ENCODE measurements at places on chromosomes 7 and 10.
A peak's percentile ranks its signal among the peaks of the same experiment; 100 is the strongest.

DNA sequence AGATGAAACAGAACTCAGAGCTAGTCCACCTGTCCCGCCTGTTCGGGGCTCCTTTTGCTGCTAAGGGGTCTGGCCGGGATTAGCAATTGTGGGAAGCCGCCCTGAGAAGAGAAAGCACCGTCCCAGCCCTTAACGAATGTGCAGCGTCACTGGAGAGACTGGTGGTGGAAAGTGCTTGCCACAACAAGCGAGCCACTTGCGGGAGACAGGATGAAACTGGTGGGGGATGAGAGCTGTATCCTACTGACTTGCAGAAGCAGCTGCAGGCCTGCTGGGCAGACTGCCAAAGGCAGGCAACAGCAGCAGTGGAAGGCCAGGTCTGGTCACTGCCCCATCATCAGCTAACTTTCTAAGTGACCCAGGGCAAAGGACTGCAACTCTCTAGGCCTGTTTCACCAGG, 95.4 kb downstream of the FAM53B start:
- peak; percentile 51 for DNase-seq

DNA sequence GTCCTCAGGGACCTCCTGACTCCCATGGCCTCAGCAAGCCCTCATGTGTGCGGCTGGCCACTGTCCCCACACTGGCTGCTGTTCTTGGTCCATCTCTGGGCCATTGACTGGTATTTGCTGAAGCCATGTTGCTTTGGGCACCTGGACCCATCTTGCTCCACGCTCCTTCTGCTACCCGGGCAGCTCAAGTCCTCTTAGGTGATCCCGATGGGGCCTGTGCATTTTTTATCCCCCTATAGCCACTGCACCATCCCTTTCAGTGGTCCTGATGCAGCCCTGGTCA, 16.7 kb downstream of the RAMP3 start:
- no peak for DNase-seq

- no peak for DNase-seq
Measured at GRCh38 chr7:123169065-123169464, 30.7 kb downstream of the SLC13A1 start.

GRCh38 chr10:48760983-48761382, 76.3 kb downstream of the WDFY4 start:
- no peak for DNase-seq

- no peak for DNase-seq
Measured at GRCh38 chr7:130210181-130210935, 2.7 kb downstream of the SSMEM1 start.

GRCh38 chr10:102409604-102410428, 8.8 kb downstream of the PSD start:
- no peak for DNase-seq

- no peak for DNase-seq
Measured at GRCh38 chr10:10792681-10793080, 225.0 kb upstream of the CELF2 start.

DNA sequence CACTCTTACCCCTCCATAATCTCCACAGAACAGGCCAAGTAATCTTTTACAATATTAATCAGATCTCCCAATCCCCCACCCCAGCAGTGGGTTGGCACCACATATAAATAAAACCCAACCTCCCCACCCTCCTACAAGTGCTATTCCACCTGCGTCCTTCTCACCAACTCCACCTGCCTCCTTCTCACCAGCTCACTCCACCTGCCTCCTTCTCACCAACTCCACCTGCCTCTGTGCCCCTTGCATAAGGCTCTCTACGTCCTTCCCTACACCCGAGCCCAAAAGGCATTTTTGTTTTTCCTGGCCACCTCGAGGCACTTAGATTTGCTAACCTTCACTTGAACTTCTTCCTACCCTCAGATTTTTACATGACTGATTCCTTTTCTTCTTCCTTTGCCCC, 89.7 kb downstream of the ATE1 start:
- no peak for DNase-seq

DNA sequence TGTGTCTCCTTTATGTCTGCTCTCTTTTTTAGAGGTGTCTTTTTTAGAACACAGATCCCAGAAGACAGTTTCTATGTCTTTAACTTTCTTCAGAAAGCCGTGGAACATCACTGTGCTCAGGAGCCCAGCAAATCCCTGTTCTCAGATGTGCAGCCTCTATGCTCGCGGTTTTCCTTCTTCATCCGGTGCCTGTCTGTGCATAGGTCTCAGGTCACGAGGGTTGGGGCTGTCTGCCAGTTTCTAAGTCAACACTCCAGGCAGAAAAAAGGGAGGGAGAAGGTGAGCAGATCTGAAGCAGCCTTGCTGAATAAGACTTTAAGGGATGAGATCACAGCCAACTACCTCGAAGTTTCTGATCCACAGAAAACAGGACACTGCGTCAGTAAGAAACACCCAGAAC, 68.5 kb downstream of the CRTAC1 start:
- no peak for DNase-seq

- DNase-seq, result no peak
Measured at GRCh38 chr7:98372993-98373392, 27.9 kb downstream of the BAIAP2L1 start.

GRCh38 chr7:17988141-17988540, 39.5 kb downstream of the PRPS1L1 start:
- DNase-seq, result no peak

DNA sequence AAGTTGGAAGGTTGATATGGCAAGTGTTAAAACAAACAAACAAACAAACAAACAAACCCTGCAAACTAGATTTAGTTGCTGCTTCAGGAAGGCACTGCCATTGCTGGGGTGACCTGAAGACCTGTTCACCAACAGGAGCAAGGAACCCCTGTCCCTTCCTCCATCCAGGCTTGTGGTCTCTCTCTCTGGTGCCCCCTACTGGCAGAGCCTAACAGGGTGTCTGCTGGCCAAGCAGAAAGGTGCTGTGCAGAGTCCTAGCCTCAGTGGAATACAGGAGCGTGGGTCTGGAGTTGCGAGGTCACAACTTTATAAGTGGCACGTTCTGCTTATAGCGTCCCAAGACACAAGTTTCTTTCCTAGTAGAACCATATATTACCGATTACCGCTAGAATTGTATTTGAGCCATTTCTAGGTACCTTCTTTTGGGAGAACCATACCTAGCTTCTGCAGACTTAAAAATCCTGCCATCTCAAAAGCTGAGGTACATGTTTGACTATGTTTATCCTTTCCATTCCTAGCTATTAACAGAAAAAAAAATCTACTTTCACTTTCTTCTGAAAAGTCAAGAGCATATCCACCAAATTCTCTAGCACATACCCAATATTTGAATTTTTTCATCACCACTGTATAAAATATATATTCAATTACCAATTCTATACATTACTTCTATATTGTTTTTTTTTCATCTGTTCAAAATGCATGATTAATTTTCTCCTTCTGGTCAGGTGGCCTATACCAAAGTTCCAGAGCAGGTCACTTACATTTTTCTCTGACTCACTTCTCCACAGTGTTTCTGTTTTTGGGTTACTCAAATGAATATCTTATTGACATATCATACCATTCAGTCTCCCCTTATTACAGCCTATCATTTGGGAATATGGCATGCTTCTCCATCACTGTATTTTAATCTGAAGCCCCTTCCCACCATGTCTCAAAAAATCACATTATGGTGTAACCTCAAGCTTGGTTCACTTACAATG, 29.1 kb upstream of the CALD1 start:
- DNase-seq, result peak; percentile 65

DNA sequence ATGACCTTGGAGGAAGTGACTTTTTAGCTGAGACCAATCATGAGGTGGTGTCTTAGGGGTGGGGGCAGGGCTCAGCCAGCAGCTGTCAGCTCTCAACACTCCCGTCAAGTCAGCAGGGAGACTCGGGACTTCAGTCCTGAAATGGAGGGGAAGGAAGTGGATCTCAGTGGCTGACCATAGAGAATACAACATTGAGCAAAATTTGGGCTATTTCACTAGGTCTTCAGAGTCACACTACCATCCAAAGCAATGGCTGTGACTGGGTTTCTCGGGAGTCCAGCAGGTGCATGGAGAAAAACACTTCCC, 16.8 kb upstream of the GIMAP6 start:
- DNase-seq, result no peak

- DNase-seq, result no peak
Measured at GRCh38 chr10:93436591-93437085, 45.5 kb downstream of the MYOF start.

DNA sequence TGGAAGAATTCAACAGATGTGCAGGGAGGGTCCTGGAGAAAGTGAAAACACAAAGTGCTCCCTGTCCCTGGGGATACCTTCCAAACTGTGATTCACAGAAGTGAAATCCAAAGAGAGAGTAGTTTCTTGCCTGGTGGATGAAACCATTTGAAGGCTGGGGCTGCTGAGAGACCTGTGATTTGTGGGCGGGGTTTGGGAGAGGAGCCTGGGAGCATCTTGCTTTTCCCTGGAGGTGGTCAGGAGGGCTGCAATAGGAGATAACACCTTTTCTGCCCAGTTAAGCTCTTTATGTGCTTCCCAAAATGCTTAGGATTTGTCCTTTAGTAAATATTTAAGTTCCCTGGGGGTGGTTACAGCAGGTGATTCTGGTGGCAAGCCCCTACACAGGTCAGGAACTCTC, 105.3 kb upstream of the TPK1 start:
- DNase-seq, result no peak

GRCh38 chr10:27959093-27959715, 39.7 kb downstream of the ODAD2 start:
- no peak for DNase-seq

DNA sequence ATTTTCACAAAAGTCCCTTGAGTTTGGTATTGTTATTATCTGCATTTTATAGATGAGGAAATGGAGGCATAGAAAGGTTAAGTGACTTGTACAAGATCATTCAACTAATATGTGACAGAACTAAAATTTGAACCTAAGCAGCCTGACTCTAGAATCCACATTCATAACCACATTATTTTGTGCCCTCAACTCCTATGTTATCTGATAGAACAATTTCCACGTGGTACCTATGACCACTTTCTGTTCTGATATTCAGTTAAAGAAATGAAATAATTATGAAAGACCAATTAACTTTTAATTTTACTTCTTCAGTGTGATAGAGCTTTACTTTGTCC, 17.5 kb downstream of the BCAP29 start:
- DNase-seq, result no peak

GRCh38 chr7:132049462-132050304, 493.3 kb upstream of the PODXL start:
- no peak for DNase-seq

GRCh38 chr10:95133997-95134396, 60.0 kb upstream of the ACSM6 start:
- no peak for DNase-seq

DNA sequence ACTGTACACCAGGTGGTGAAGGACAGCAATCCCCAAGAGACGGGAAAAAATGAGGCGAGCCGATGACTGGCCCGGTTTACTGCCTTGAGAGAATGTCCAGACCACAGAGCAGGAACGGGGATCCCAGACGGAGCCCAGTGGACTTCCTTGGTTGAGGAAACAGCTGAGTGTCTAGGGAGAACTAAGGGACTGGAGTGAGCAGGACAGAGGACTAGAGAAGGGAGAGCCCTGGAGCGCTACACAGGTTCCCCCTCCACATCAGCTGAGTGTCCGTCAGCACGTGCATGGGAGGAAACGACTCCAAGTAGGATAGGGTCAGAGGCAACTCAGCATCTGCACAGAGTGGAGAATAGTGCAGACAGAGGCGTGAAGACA, 7.1 kb upstream of the WDR86 start:
- DNase-seq, result no peak

- DNase-seq, result no peak
Measured at GRCh38 chr7:125561006-125561405, 631.4 kb upstream of the POT1 start.

- peak; percentile 46 for DNase-seq
Measured at GRCh38 chr10:11156480-11156879, 138.8 kb downstream of the CELF2 start.

- DNase-seq, result no peak
Measured at GRCh38 chr10:70762441-70763175, 22.6 kb downstream of the TBATA start.

GRCh38 chr10:116606061-116606483, 14.7 kb upstream of the PNLIPRP2 start:
- no peak for DNase-seq

GRCh38 chr10:103554488-103555324, 61.2 kb downstream of the NEURL1 start:
- peak; percentile 8 for DNase-seq
